Stimulated activated CD4-positive, alpha-beta T cell treated with anti-CD3 and anti-CD28 coated beads, Interleukin-1b, Interleukin-23, amount 100 ng/mL, for 48 hours (primary cell): ENCODE measurements at places on chromosomes 2 and 18.

DNA sequence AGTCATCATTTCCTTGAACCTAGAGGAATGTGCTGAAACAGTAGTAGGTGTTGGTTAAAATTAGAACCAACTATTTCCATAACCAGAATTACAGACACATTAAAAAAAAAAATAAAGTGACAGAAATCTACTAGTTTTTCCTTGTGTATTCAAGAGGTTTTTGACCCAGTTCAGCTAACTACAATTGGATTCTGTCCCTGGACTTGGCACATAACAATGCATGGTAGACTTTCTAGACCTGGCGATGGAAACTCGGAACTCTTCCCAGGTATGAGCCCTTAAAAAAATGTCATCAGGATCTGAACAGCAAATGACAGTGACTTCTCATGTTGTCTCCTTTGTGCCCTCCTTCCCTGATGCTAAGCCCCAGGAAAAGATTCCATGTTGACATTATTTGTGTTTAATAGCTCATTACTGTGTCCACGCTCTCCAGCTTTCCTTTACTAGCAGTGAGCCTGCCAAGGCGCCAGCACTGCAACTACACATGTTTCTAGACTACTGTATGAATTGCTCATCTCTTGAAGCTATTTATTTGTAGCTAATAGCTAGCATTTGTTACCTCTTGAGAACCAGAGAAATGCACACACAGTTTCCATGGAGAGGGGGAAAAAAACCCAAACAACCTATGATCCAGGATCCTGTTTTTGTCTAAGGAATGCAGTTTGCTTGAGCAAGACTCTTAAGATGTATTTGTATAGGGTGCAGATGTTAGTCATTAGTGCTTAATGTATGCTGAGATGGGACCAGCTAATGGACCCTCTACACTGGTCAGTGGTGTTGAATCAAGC lies 148.5 kb downstream of the FMNL2 start:
- DNase-seq, result no peak

DNA sequence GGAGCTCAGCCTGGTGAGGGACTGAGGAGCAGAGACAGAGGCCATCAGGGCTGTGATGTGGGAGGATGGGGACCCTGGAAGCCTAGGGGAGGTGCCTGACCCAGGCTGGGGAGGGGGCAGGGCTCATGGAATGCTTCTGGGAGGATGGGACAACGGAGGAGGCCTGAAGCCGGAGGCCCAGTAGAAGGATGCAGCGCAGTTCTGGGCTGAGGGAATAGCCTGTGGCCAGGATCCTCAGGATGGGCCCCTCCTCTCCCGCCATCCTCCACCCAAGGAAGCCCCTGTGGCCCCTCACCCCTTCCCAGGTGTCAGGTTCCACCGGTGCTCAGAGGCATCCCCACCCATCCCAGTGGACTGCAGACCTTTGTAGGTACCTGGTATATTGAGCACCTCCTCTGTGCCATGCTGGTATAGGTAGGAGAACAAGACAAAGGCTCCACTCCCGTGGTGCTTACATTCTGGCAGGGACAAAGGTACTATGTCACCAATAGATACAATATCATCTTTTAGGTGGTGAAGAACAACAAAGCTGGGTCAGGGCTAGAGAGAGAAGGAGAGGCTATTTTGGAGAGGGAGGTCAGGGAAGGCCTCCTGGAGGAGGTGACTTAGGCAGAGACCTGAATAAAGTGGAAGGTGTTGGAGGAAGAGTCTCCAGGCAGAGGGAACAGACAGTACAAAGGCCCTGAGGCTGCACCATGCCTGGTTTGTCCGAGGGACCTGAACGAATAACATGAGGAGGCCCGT lies 2.7 kb downstream of the ZAP70 start:
- no peak for DNase-seq

DNA sequence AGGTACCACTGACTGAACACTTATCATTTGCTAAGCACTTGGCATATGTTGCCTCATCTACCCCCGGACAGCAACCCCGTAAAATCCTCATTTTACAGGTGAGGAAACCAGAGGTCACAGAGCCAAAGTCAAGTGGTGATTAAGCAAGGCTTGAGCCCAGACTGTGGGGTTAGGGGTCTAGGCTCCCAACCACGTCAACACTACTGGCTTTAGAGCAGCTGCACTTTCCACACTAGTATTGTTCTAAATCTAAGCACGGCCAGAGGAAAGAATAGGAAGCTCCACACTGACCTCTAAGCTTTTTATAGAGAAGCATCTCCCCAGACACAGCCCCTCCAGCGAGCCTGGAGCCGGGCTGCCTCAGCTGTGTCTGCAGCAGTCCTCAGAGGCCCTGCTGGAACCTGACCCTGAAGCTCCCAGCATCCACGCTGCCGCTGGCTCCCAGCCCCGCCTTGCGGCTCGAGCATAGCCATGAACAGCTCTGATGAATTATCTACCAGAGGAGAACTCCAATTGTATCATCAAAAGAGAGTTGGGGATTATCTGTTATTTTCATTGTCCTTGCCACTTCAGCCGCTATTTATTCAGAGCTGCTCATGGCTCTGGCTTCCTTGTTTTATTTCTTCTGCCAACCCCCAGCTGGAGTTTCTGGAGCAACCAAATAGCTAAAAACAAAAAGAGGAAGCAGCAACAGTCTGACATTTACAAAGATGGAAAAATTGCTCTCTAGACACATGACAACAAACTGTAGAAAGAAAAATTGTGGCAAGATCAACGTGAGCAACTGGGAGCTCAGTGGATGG lies 62.2 kb upstream of the RTN4 start:
- no peak for DNase-seq

DNA sequence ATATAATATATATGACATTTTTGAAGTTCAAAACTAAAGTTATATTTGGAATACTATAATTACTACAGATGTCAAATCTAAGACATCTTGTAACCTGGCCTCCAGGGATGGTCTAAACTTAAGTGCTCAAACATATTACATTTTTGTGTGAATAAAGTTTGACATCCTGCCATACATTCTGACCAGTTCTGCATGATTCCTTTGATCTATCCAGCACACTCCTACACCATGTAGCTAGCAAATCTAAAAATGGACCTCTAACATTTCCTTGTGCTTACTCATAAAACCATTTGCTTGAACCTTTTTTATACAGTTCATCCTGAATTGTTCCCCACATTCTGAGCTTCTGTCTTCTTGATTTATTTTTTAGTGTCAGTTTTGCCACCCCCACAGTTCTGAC lies 294.3 kb upstream of the ZNF804A start:
- DNase-seq, result no peak

- no peak for DNase-seq
These were observed 21.3 kb downstream of the NOL10 start for GRCh38 chr2:10668402-10669012.

DNA sequence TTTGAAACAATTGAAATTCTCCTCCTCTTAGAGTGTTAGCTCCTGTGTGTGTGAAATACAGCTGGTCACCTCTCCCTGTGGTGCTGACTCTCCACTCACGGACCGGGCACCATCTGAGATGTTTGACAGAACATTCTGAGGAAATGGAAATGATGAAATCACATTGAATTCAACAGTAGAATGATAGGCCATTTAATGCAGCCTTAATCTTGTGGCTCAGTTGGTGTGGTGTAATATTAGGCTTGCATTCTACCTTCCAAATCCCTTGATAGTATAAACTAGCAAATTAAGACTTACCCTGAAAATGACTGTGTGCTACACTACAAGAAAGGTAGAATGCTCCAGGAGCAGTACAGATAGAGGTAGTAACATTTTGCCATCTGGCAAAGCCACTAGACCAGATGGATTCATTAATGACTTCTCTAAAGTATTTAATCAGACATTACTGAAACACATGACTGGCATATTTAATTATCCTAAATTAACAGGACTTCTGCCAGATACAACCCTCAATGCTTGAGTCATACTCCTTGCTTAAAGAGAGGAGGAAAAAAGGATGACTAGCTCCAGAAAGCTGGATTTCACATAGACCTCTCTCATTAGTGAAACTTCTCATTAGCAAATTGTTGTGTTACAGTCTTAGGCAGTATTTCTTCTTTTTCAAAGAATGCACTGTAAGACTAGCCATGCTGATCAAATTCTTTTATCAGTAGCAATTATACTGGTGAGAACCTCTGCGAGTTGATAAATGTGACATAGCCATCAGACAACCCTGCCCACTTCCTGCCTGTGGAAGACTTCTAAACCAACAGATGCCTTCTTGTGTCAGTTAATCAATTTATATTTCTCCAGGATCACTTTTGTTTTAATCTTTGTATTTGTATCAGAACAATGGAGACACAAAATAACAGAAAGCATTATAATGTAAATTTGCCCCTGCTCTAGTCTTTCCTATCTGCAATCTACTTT lies 80.6 kb downstream of the EML6 start:
- DNase-seq, result no peak

DNA sequence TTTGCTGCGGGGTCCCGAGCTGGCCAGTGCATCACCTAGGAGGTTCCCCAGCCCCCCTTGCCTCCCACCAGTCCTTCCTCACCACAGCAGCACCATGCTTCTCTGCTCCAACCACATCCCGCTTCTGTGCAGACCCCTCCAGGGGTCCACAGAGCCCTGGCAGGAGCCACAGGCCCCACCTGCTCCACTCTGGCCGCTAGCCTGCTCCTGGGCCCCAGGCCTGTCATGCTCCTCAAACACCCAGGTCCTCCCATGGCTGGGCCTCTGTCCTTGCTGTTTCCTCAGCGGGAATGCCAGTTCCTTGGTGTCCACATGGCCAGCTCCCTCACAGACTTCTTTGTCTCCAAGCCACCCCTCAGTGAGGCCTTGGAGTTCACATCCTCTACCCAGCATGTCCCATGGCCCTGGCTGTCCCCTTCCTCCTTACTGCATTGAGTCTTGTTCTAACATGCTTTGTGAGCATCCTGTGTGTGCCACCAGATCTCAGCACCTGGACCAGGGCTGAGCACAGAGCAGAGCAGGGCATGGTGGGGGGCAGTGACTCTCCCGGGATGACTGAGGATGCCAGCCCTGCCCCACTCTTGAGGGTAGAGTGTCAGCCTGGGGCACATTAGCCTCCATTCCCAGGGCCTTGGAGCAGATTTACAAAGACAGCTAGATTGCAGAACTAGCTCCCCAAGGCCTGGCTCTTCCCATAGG lies 201.0 kb upstream of the HS6ST1 start:
- DNase-seq, result no peak

GRCh38 chr2:206642075-206643025 lies at the start of gene FAM237A:
TSS of gene FAM237A (plus strand) at chr2:206642487. CDS start at chr2:206644237, 1,750 bp downstream.
- no peak for DNase-seq
